Activated naive CD4-positive, alpha-beta T cell treated with anti-CD3 and anti-CD28 coated beads, Interleukin-2, amount 10 ng/mL, durations not matched to agents 7 days and 5 days (primary cell): ENCODE measurements at places on chromosomes 13 and 19.
A peak's percentile ranks its signal among the peaks of the same experiment; 100 is the strongest.

GRCh38 chr19:17450264-17451075 is 2.0 kb upstream of the TMEM221 start:
- DNase-seq, result peak; percentile 47

GRCh38 chr19:47505506-47505905 is 9.4 kb downstream of the NAPA start:
- DNase-seq, result no peak

DNA sequence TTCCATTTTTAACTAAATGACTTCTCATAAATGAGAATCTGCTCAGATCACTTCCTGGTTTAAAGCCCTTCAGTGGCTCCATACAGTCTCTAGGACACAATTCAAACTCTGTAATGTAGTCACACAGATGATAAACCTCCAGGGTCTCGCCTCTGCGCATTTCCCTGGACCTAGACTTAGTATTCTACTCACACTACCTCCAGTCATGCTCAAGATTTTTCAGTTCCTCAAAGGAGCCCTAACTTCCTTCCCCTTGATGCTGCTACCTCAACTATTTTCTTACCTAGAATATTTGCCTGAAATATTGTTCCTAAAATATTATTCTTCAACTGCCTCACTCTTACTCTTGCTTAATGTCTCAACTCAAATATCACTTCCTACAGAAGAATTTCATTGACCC is 86.7 kb upstream of the TPP2 start:
- no peak for DNase-seq

- DNase-seq, result no peak
Measured at GRCh38 chr13:45731455-45731854, 29.3 kb downstream of the CBY2 start.

DNA sequence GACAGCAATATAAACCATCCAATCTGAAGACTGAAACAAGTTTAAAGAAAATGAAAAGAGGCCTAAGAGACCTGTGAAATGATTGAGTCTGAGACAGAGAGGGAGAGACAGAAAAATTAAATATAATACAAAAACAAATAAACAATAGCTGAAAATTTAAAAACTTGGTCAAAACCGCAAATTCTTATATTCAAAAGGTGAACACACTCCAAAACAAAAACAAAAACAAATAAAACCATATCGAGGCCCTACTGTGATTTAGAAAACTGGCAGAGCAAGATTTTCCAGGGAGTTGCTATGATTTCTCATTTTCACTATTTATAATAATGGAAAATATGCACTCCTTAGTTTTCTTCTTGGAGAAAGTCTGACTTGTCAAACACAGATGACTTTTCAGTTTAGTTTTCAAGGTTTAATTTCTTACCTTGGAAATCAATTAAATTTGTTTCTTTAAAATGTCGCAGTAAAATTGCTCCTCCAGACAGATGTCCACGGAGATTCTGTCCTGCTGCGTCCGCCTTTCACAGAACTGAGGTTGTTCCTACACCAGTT is 1420.3 kb downstream of the UQCRFS1 start:
- no peak for DNase-seq

DNA sequence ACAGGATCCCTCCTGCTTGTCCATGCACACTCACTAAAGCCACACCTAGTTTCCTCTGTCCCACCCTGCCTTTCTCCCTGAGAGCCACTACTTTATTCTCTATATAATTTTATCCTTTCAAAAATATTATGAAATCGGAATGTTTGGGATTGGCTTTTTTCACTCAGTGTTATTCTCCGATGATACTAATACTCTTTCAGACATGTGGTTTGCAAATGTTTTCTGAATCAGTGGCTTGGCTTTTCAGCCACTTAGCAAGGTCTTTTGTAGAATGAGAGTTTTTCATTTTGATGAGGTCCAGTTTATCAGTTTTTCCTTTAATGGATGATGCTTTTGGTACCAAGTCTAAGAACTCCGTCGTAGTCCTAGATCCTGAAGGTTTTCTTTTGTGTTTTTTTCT is 11.6 kb downstream of the SPATA13 start:
- DNase-seq, result no peak
